Activated naive CD4-positive, alpha-beta T cell treated with anti-CD3 and anti-CD28 coated beads, Interleukin-2, amount 10 ng/mL, durations not matched to agents 7 days and 5 days (primary cell): ENCODE measurements at places on chromosomes 3 and 15.
A peak's percentile ranks its signal among the peaks of the same experiment; 100 is the strongest.

GRCh38 chr3:192684151-192684550, 43.2 kb downstream of the FGF12 start:
- DNase-seq, result no peak

DNA sequence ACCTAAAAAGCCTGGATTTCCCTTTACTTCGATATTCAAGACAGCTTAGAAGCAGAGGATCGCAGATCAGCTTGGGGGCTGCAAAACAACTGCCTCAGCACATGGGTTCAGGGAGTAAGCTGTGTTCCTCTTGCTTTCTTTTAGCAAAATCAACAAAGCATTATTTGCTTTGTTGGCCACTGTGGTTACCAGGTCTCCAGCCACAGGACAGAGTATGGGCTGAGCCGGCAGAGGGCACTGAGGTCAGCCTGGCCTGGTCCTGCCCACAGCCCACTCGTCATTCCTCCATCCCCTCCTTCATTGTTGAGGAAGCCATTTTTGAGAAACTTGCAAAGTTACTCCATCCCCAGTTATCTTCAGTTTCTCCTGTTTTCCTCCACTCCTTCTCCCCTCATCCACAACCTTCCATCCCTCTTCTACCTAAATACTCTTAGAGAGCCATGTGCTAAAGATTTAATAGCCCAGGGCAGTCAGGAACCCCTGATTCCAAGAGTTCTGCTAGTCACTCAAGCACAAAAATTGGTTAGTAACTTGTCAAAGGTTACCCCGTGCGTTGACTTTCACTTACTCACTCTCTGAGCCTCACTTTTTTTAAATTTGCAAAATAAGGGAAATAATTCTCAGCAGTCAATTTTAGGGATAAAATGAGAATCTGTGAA, 60.0 kb upstream of the HES1 start:
- no peak for DNase-seq

- DNase-seq, result peak; percentile 40
These were observed 781 bp downstream of the TRNT1 start for GRCh38 chr3:3127432-3128010.

- DNase-seq, result no peak
These were observed 253.5 kb downstream of the SHQ1 start for GRCh38 chr3:72594615-72595215.

GRCh38 chr3:114081037-114081436, 24.5 kb downstream of the QTRT2 start:
- no peak for DNase-seq

DNA sequence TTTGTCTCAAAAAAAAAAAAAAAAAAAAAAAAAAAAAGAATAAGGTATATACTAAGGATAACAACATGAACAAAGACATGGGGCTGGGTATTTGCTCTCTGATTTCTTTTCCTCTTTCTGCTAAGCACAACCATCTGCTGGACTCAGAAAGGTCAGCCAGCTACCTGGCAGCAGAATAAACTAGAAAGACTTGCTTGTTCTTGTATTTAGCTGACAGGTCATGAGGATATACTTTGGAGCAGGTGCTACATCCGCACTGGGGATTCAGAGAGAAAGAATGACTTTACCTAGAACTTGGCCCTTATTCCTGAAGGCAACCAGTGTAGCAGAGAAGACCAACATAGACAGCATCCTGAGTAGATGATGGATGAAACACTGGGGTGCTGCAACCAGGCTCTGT, 550.5 kb downstream of the NTRK3 start:
- no peak for DNase-seq

GRCh38 chr3:101243285-101244211, 76.8 kb downstream of the IMPG2 start:
- DNase-seq, result no peak

GRCh38 chr3:104190681-104191080, 1176.0 kb upstream of the ALCAM start:
- DNase-seq, result no peak

DNA sequence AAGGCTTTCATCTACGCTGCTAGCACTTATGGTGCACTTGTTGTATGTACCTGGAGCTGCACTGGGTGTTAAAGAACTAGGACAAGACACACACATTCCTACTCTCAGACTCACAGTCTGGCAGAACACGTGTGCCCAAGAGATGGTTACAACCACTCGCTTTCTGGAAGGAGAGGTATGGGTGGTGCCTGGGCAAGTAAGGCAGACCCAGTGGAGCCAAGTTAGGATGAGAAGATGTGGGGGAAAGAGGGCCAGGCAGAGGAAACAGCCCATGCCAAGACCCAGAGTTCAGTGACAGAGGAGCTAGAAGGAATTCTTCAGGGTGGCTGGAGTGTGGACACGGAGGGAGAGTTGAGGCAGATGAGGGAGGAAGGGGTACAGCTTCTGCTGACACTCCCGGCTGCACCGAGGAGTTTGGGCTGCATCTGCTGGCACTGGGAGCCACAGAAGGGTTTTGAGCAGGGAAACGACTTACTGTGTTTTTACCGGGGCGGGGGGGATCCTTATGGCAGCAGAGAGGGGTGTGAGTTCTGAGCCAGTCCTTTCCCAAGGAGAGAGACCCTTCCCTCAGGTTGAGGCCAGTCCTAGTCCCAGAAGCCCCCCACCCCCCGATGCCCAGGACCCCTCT, 59.0 kb downstream of the GRIP2 start:
- no peak for DNase-seq

DNA sequence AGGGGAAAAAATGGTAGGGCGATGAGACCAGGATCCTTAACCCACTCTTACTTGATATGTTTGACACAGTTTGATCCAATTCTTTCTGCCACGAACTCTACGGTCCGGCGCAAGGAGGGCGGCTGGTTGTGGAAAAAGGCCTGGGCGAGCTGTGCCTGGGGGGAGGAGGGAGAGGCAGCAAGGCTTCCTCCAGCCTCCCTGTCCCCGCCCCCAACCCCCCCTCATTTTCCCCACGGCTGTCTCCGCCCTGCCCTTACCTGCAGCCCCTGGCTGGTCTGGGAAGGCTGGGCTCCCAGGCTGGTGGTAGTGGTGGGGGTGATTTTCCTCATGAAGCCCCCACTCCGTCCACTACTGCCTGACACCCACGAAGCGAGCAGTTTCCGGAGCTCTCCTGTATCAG, 8.0 kb downstream of the CDAN1 start:
- DNase-seq, result no peak

DNA sequence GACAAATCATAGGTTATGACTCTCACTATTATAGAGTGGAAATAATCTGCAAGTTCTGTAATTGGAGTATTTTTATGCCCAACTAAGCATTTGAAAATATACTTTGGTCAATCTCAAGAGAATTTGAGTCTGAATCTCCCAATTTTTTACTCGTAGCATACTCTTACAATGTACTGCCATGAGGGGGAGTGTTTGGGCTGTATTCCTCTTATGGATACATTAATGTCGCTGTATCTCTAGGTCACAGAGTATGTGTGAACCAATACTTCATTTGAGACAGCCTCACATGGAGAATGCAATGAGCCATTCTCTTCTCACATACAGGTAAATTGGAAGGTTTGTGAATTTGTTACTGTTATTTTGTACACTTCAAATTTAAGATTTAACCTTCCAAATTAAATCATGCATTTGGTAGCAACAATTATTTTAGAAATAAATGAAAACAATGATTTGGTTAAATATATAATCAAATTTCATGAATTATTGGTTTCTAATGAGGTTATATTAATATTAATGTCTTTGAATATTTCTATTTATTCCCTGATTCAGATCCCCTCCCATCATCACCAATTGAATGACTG, 5.5 kb upstream of the CD200 start:
- DNase-seq, result peak; percentile 65

DNA sequence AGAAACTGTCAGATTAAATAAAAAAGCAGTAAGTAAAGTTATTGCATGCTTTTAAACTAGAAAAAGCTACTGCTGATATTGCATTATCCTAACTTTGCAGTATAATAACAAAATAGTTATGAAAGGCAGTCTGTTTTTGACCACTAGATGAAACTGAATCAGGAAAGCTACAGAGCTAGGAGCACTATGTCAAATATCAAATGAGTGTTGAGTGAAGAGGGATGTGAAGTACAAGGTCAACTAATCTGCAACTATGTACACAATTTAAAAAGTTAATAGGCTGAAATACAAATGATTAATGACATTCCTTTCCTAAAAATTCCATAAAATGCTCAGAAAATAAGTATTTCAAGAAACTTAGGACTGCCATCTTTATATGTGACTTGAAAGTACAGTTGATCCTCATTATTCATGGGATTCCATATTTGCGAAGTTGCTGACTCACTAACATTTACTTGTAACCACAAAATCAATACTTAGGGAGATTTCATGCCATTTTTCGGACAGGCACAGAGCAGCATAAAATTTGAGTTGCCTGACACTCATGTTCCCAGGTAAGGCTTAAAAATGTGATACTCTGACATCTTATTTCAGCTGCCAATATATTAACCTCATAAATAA, 34.5 kb downstream of the SLC4A7 start:
- no peak for DNase-seq

GRCh38 chr3:48855681-48856447, 8.2 kb upstream of the PRKAR2A start:
- no peak for DNase-seq

DNA sequence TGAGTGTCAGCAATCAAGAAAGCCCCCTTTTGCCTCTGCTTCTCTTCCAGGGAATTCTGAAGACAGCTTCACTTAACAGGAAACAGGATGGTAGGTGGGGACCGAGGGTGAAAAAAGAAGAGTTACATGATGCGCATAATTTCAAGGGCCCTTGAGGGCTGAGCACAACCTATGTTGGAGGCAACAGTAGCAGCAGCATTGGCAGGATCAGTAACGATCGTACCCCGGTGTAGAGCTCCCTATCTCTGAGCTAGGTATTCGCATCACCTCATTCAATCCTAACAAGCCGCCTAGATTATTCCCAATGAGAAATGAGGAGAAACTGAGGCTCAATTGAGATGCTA, 432 bp upstream of the RAD54L2 start:
- DNase-seq, result peak; percentile 31

GRCh38 chr3:182979674-182980191, 605 bp downstream of the DCUN1D1 start:
- peak; percentile 49 for DNase-seq

GRCh38 chr3:132209855-132210254, 107.4 kb upstream of the ACP3 start:
- DNase-seq, result no peak

DNA sequence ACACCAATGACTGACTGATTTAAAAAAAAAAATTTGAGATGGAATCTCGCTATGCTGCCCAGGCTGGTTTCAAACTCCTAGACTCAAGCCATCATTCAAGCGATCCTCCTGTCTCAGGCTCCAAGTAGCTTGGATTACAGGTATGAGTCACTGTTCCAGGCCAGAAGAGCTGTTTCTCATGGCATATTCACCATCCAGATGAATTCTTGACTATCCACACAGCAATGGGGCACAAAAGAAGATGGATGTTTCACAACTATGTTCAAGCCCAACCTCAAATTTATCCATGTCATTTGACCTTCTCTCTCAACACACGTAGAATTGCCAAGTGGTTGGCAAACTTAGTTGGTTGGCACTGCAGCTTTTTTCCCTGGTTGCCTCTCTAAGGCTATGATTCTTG, 40.6 kb downstream of the PRICKLE2 start:
- no peak for DNase-seq

DNA sequence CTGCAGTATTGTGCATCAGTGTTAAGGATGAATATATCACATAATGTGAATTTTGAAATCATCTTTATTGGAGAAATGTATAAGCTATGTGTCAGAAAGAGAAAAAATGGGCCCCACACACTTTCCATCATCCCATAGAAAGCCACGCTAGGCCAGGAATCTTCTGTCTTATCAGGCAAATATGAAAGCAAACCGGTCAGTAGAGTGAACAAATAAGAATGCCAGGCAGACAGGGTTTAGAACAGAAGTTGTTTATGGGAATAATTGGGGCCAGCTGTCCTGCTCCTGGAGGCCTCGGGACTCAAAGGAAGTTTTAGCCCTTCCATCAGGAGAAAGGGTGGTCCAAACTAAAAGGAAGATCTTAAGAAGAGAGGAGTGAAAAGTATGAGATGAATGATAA, 39.5 kb downstream of the ZNF280D start:
- DNase-seq, result no peak
